Activated CD4-positive, alpha-beta T cell treated with anti-CD3 and anti-CD28 coated beads, Interleukin-2, amount 50 U/mL, for 4 hours (primary cell): ENCODE measurements at places on chromosomes 2 and 18.

GRCh38 chr18:35185771-35186170, 55.1 kb upstream of the ZNF397 start:
- no peak for DNase-seq

DNA sequence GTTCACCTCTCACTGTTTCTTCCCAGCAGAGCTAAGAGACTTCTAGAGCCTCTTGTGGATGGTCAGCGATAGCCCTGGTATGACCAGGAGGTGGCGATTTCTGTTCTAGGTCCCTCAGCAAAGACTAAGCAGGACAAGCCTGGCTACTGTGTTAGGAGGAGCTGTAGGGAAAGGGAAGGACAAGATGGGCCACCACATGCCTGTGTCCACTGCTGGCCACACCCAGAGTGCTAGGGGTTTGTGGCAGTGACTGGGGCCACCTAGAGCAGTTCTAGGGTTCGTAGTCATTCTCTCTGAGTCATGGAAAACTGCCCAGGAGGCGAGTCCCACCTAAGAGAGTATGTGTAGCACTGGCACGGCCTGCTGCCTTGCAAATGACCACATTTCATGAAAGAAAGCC, 179.4 kb downstream of the ALPK2 start:
- DNase-seq: no peak

- no peak for DNase-seq
These were observed 44.0 kb downstream of the SUMO1 start for GRCh38 chr2:202194418-202194817.

GRCh38 chr2:28630341-28630740, 121.3 kb upstream of the PPP1CB start:
- no peak for DNase-seq

GRCh38 chr2:169768262-169768995, 30.2 kb upstream of the SSB start:
- DNase-seq: peak; percentile 22

DNA sequence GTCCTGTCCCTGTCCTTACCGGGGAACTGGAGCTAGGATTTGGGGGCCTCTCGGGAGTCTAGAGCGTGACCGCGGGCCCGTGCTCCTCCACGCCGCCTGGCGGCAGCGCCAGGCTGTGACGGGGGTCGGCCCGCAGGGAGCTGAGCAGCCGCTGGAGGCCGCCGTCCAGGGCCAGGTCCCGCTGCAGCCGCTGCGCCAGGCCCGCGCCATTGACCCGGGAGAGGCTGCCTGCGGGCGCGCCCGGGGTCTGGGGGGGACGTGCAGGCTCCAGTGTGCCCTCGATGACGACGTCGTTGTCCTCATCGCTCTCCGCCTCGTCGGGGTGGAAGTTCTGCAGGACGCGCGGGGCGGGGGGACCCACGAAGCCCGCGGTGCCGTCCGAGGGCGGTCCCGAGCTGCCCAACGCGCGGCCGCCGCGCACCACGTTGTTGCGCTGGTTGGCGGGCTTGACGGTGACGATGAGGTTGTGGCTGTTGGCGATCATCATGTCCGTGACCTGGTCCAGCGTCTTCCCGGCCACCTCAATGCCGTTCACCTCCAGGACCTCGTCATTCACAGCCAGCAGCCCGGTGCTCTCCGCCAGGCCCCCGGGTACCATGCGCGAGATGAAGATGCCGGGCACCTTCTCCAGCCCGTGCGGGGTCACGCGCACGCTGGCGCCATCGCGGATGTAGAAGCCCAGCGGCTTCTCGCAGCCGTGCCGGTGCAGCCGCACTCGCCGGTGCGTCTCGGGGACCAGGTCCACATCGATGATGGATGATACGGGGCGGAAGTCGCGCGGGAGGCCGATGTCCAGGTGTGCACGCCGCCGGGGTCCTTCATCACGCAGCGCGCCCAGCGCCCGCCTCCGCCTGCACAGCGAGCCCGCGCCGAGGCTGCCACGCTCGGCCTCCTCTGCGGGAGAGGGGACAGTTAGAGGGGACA, 50.9 kb downstream of the ADNP2 start:
- peak; percentile 8 for DNase-seq

DNA sequence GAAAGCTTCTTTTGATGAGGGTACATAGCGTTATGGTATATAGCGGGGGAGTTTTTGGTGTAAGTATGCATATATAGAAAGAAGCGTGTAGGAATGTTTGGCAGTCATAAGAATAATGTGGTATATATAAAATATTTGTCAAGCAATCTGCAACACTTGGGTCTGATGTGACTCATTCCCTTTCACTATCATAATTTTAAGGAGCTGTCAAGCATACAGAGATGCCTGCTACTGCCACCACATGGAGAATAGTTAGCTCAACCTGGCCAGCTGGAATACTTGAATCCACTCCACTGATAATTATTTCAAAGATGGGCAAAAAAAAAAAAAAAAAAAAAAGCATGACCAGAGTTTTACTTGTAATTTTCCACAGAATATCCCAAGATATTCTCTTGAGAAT, 559.8 kb upstream of the REG3G start:
- no peak for DNase-seq

GRCh38 chr18:74040008-74040407, 107.6 kb downstream of the FBXO15 start:
- no peak for DNase-seq

GRCh38 chr2:240622060-240622411, 3.2 kb upstream of the GPR35 start:
- DNase-seq: no peak

- DNase-seq: no peak
These were observed 32.6 kb upstream of the INSIG2 start for GRCh38 chr2:118055512-118056164.

DNA sequence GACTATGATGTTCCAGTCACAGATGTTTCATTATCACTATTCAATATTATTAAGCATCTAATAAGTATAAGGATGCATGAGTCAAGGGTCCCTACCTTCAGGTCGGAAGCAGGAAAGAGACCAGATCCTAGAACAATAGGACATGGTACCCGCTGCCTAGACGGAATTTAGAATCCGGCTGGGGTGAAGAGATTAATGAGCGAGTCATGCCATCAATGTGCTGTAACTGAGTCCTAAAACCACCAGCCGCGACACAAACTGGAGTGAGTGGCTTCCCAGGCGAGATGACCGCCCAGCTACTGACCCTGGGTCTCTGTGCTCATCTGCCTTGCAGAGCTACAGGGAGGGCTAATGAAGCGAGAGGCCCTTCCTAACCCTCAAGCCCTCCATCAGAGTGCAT, 73.6 kb downstream of the DNMT3A start:
- DNase-seq: no peak

GRCh38 chr2:25938345-25938744, 44.0 kb downstream of the KIF3C start:
- DNase-seq: no peak

GRCh38 chr2:35787302-35788031, 568.1 kb upstream of the CRIM1 start:
- no peak for DNase-seq

DNA sequence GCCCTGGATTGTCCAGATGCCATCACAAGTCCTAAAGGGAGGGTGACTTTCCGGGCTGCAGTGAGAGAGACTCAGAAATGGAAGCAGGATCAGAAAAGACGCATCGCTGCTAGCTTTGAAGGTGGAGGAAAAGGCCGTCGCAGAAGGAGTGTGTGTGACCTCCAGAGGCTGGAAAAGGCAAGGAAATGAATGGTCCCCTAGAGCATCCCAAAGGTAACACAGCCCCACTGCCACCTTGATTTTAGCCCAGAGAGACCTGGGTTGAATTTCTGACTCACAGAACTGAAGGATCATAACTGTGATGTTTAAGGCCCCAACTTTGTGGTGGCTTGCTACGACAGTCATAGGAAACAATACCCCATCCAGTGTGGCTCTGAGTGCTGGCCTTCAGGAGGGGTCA, 8.6 kb upstream of the NCK2 start:
- DNase-seq: no peak

GRCh38 chr2:174465327-174465726, 21.5 kb downstream of the GPR155 start:
- DNase-seq: no peak

- DNase-seq: no peak
These were observed at the start of gene CDH2 for GRCh38 chr18:28176948-28177827. Gene CDH2, minus strand, starts transcription at chr18:28177130. Its CDS starts 108 bp downstream, at chr18:28177022.

GRCh38 chr2:168626647-168627046, 170.6 kb downstream of the CERS6 start:
- DNase-seq: no peak

GRCh38 chr18:3051718-3052410, 38.9 kb upstream of the LPIN2 start:
- no peak for DNase-seq

DNA sequence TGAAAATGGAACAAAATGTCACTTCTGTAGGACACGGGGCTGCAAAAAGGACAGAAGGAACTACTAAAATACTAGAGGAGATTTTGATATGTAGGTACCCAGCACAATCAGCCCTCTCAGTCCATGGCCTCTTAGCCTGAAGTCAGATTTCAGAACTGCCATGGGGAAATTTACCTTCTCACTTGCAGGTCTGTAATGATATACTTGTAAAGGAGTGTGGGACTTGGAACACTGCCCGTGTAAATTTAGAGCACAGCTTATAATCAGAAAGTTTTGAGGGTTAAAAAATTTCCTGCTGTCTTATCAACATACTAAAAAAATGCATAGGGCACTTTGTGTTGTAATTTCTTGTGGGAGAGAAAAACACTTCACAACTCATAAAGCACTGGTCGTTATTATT, 60.6 kb downstream of the ZEB2 start:
- no peak for DNase-seq

DNA sequence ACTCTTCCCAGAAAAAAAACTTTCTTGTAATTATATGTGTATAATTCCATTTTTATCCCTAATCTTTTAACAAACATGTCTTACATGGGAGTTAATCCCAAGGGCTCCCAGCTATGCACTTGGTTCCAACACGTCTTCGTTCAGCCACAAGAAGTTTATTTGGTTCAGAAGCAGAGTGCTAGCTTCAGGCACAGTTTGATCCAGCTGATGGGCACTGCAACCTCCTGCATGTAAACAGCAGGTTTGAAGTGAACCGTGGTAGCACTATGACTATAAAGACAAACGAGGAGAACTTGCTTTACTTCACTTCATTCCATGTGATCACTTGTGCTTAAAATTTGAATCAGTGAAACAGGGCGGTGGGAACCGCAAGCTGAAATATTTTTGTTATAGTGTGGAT, 7.0 kb upstream of the RNASEH1 start:
- DNase-seq: no peak

GRCh38 chr2:69958480-69958879, 3.0 kb downstream of the ASPRV1 start:
- DNase-seq: no peak

DNA sequence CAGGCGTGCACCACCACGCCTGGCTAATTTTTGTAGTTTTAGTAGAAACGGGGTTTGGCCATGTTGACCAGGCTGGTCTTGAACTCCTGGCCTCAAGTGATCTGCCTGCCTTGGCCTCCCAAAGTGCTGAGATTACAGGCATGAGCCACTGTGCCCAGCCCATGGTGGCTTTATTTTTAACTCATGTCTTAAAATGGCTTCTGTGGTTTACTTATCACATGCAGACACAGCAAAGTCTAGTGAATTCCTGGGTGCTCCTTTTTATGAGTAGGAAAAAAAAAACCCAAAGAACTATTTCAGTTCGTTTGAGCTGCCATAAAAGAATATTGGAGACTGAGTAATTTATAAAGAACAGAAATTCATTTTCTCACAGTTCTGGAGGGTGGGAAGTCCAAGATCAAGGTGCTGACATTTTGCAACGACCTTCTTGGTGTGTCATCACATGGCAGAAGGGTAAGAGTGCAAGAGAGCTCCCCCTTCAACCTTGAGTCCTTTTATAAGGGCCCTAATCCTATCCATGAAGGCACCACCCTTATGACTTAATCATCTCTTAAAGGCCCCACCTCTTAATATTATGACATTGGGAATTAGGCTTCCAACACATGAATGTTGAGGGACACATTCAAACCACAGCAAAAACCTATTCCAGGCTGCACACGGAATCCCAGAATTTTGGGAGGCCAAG, 12.6 kb upstream of the REL start:
- no peak for DNase-seq

- no peak for DNase-seq
These were observed 122.4 kb downstream of the GRB14 start for GRCh38 chr2:164498836-164499235.

GRCh38 chr18:7720395-7720794, 153.3 kb downstream of the PTPRM start:
- no peak for DNase-seq

DNA sequence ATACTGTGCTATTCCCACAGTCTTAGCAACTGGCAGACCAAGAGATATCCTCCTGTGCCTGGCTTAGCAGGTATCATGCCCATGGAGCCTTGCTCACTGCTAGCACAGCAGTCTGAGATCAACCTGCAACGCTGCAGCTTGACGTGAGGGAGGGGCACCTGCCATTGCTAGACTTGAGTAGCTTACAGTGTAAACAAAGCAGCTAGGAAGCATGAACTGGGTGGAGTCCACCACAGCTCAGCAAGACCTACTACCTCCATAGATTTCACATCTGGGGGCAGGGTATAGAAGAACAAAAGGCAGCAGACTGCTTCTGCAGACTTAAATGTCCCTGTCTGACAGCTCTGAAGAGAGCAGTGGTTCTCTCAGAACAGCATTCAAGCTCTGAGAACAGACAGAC, 74.8 kb downstream of the AKAIN1 start:
- DNase-seq: no peak

DNA sequence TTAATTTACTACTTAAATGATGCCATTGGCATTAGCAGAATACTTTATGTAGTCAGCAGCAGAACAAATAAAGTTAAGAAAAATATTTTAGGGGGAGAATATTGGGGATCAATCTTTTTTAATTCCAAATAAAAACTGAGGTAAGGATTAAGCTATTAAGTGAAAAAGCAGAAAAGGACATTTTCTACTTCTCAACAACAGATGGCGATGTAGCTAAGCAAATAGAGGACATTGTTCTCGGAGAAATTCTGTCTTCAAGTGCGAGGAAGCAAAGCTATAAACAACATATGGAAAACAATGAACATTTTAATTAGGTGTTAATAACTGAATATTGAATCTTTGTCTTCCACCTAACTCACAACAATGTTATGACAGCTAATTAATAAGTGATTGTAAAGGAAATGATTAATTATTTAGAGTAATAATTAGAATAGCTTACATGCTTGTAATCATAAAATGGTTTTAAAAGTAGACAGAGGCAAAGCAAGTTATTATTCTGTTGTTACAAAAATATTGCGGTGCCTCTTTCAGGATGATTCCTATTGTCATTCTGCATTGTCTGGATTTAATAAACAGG, 32.9 kb upstream of the CCDC93 start:
- no peak for DNase-seq

GRCh38 chr2:71603311-71603811, 150.0 kb downstream of the DYSF start:
- no peak for DNase-seq

GRCh38 chr2:72716601-72717000, 109.2 kb downstream of the EXOC6B start:
- DNase-seq: no peak

- no peak for DNase-seq
These were observed 262.6 kb upstream of the DDX18 start for GRCh38 chr2:117551858-117552257.

DNA sequence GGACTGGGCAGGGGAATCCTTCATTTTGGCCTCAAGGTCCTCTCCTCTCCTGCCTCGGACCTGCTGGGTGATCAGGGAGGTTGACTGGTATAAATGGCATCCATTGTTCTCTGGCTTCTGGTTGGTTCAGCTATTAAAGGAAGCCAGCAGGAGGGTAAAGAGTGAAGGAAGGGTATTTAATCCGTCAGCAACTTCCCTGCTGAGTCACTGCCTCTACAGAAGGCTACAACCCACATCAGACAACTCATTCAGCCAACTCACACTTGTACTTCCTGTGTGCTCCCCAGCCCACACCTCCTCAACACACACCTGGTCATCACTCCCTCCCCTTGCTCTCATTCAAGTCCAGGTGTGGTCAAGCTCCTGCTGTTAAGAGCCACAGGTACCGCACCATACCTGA, 68.3 kb upstream of the MRPS9 start:
- DNase-seq: no peak
